ENCODE measurements at places on chromosomes 3 and 15.

- no peak for DNase-seq
Observed at GRCh38 chr3:178120367-178120766, 415.9 kb upstream of the KCNMB2 start.

GRCh38 chr3:64563751-64564150, 124.0 kb downstream of the ADAMTS9 start:
- DNase-seq, result no peak

DNA sequence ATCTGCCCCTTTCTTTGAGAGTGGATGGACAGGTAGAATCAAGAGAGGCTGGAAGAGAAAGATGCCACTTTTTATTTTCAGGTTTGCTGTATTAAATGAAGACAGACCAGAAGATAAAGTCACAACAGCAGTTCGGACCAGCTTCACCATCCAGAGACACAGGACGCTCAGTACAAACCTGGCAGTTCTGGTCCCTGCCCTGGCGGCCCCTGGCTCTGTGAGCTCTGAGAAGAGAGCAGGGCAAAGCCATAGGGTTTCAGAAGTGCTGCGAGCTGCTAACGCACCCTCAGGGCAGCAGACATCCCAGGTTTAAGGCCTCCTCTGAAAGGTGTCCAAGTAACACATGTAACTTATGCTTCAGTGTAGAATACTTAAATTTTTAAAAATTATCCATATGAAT, 216.8 kb downstream of the ADAMTS17 start:
- no peak for DNase-seq

DNA sequence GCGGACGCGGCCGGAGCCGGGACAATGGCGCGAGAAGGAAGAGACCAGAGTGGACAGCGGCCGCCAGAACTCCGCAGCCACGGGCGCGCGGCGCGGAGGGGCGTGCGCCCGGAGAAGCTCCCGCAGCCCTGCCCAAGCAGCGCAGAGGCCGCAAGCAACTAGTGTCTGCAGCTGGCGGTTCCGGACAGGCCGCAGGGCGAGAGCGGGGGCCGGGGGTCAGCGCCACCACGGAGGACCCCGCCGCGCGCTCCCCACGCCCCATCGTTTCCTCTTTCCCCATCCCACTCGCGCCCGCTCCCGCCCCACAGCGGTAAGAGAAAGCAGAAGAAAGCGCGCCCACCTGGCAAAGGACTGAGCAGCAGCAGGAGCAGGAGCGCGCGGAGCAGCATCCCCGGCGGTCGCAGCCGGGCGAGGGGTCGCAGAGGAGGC, 440 bp downstream of the PRTG start:
- peak; percentile 39 for DNase-seq

GRCh38 chr3:95751509-95751908, 1062.9 kb upstream of the EPHA6 start:
- no peak for DNase-seq

DNA sequence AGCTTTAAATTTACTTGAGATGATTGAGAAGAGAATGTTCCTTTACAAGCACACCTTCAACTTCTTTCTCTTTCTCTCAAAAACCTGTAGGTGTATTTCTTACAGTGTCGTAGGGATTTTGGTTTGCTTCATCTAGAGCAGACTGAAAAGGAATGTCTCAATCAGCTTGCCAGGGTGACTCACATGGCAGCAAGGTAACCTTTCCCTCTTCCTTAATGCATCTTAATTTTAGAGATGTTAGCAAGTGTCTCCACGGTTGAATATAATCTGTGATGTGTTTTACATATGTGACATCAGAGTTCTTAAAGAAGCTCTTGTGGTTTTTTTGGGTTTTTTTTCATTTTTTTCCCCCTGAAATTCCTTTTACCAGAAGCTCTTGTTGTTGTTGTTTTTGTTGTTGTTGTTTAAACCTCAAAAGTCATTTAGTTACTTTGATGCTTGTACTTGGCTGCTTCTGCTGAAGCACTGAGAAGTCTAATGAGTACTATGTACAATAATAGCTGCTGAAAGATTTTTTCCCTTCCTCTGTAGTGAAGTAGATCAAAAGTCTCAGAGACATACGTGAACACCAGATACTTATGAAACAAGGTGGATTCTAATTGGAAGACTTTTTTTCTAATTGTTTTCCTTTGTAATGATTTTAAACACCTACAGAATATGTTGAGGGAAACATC, 83.1 kb downstream of the RETNLB start:
- DNase-seq, result no peak

GRCh38 chr15:44024155-44024554, 170.9 kb downstream of the FRMD5 start:
- DNase-seq, result no peak

Data from ELF-1 (cell line).